ENCODE measurements at places on chromosomes 5 and 9.

GRCh38 chr5:126998895-126999570 lies 31.3 kb downstream of the MARCHF3 start:
- no peak for DNase-seq

GRCh38 chr9:95411054-95411892 lies 93.8 kb upstream of the FANCC start:
- DNase-seq: no peak

GRCh38 chr5:142735323-142736246 lies 34.6 kb upstream of the ARHGAP26 start:
- no peak for DNase-seq

DNA sequence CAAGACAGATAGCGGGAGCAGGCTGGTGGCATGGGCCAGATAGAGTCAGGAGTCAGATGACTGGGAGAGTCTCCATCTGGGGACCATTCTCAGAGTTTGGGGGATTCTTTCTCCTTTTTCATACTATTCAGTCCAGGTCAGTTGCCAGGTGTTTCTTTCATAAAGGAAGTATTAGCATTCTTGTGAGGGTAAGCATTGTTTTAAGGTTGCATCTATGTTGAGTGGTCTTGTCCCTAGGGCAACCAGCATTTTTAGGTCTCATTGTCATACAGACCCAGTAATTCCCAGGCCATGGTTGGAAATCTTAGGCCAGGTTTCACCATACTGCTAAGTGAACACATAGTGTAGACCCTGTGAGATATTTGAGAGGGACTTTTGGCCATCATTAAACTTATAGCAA lies 122.3 kb upstream of the POC5 start:
- no peak for DNase-seq

- no peak for DNase-seq
These were observed 137.8 kb upstream of the MAP1B start for GRCh38 chr5:71969460-71969859.
